Dermis blood vessel endothelial cell (primary cell): ENCODE measurements at places on chromosomes 2 and 18.

DNA sequence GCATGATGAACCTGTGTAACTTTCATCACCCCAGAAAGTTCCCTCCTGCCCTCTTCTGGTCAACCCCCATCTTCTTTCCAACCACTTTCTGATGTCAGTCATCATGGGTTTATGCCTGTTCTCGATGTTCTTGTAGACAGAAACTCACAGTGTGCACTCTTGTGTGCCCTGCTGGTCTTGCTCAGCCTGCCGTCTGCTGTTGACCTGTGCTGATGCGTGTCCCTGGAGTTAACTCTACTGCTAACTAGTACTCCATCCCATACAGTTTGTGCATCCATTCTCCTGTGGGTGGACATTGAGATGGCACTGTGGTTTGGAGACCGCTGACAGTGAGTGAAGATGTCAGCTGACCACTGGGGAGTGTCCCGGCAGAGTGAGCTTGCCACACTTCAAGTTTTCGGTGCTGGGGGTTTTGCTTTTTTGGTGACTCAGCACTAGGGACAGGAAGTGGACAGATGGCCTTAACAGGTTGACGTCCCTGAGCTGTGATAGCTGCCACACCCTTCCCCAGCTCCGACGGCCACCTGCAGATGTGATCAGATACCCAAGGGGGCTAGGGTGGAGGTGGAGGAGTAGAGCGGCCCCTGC is 14.8 kb downstream of the KLHL29 start:
- no peak for DNase-seq

DNA sequence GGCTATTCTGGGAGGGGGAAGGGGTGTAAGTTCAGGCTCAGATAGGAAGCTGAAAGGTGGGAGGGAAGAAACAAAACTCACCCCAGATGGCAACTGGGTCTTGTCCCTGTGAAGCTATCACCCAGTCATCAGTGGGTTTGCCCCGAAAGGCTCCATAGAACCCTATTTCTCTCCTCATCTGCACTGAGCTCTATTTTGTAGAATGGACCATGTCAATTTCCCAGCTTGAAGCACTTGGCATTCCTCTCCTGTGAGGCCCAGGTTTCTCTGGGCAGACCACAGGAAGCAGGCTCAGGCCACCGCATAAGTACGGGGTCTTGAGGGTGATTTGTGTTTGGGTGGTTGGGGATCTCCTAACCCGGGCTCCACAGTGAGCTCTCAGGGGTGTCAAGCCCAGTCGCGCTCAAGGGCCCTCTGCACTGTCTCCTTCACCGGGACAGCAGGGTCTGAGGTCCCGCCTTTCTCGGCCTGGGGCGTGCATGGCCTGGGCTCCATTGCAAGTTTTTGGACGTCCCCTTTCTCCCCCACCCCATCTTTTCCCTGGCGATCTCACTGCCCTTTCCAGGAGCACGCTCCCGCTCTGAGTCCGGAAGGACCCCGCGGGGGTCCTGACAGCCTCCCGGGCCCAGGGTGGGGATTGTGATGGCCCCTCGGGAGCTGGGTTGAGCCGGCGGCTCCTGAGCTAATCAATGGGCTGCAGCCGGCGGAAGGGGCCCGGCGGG is 27.3 kb upstream of the NOTO start:
- peak; percentile 10 for DNase-seq

- DNase-seq = no peak
Measured at GRCh38 chr2:233013027-233013461, at the start of gene NGEF. Gene NGEF, minus strand, starts transcription at chr2:233013256. Its CDS starts 38,366 bp downstream, at chr2:232974890.

DNA sequence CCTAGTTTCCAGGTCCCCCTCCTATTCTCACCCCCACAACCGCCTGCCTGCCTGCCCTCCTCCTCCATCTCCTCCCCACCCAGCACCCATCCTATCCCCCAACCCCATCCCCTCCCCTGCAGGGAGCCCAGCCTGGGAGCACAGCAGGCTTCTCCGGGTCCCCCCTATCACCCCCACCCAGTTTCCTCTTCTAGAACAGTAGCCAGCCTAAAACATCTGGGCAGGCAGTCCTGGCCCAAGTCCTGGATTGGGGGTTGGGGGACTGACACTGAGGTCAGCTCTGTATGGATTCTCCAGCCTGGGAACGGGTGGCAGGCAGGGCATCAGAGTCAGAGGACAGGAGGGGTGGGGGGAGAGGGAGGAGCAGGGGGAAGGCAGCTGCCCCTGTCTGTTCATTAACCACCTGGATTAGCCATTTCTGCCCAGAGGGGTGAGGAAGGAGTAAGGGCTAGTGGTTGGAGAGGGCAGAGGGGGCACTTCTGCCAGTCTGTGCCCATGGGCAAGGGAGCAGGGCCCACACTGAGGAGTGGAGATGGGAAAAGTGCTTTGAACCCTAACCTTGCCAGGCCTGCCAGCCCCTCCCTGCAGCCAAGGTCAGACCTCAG is 60.0 kb downstream of the TNS1 start:
- DNase-seq = no peak

DNA sequence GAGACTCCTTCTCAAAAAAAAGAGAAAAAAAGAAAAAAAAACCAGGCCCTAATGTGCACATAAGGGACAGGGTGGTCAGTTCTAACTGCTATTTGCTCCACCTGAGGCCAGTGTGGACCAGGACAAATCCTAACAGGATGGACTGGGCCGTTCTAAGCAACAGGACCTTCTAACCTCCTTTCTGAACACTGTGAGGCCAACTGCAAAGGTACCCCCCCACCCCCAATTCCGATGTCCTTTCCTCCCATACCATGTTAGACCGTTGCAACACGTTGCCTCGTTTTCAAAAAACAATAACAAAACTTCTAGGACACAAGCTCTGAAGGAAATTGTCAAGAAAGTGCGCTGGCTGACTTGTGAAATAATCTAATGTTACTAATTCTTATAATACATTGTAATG is 1.2 kb downstream of the THAP4 start:
- DNase-seq = no peak

DNA sequence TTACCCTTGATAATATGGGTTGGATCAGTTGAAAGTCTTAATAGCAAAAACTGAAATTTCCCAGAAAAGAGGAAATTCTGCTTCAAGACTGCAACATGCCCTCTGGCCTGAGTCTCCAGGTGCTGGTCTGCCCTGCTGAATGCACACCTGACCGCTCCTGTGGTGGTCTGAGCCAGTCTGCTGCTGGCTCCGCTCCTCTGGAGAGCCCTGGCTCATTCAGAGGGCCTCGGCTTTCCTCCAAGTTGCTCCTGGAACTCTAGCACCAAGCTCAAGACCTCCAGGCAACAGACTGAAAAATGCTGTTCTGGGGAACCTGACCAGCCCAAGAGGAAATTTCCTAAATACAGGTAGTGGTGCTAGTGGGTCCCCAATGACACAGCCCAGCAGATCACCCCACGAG is 64.8 kb downstream of the DIPK1C start:
- DNase-seq = no peak

GRCh38 chr2:218028189-218028495 is 25.3 kb upstream of the TNS1 start:
- DNase-seq = no peak

- no peak for DNase-seq
Measured at GRCh38 chr2:208249296-208249695, 5.6 kb downstream of the IDH1 start.

- peak; percentile 53 for DNase-seq
Measured at GRCh38 chr2:25215948-25216679, 47.7 kb upstream of the POMC start.

DNA sequence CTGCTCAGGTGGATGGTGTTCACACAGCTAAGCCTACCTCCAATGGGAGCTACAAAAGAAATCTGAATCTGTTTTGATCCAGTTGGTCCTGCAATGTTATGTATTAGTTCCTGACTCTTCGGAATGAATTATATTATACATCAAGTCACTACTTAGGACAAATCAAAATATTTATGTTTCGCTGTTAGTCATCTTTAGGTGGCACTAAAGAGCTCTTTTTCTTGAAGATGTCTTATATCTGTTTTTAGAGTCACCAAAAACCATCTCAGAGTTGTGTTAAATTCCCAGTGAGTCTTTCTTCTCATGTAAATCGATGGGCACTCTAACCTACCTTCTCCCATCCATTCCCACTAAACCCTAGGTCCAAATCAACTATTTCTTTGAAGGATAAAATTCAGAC is 2.2 kb downstream of the DNER start:
- DNase-seq = peak; percentile 15

GRCh38 chr2:162925595-162925994 is 87.0 kb upstream of the KCNH7 start:
- DNase-seq = no peak

GRCh38 chr18:55152801-55153200 is 193.5 kb upstream of the CCDC68 start:
- no peak for DNase-seq

DNA sequence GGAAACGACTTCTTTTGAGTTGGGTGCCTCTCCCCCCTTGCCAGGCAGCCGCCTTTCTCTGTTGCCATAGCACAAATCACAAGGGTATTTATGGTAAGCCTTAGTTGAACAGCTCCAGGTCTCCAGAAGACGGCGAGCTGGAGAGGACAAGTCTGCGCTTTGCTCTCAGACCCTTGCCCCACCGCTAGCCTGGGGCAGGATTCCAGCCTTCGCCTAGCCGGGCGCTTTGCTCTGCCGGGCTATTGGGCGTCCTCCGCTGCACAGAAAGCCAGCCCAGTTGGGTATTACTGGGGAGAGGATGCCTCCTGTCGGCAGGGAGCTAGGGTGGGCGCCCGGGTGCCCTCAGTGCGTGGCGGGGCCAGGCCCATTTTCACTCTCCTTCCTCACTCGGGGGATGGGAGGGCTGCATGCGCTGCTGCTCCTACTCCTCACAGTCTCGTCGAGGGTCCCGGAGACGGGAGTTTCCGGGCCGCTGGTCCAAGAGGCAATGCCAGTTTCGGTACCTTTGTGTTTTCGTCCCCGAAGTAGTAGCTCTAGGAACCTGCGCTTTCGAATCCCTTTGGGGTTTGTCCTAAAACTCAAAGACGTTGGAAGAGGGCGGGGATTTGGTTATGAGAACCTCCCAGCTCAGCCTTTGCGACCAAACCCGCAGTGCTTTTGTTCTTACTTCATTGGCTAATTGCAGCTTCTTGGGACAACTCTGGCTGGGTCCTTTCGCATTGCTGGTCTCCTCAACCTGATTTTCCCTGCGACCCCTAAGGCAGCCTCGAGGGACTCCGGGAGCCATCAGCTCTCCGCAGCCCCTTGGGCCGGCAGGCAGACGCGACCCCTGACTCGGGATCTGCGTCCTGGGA is 3.6 kb upstream of the DLX2 start:
- peak; percentile 67 for DNase-seq

- DNase-seq = no peak
Measured at GRCh38 chr18:74337155-74337911, 21.7 kb downstream of the C18orf63 start.

DNA sequence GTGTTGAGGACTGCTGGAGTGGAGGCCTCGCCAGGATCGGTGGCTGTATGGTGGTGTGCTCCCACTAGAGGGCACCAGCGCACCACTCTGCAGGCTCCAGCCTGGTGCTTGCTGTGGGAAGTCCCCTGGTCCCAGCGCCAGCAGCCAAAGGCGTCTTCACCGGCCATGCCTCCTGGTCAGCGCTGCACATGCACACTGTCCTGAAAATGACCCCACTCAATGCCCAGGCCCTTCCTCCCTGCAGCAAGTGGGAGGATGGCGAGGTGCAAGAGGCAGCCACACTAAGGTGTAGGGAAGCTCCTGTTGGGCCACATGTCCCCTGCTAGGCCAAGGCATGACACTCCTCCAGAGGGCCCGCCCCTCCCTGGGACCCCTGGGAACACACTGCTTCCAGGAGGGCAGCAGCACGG is 136.5 kb downstream of the CTIF start:
- DNase-seq = peak; percentile 92

DNA sequence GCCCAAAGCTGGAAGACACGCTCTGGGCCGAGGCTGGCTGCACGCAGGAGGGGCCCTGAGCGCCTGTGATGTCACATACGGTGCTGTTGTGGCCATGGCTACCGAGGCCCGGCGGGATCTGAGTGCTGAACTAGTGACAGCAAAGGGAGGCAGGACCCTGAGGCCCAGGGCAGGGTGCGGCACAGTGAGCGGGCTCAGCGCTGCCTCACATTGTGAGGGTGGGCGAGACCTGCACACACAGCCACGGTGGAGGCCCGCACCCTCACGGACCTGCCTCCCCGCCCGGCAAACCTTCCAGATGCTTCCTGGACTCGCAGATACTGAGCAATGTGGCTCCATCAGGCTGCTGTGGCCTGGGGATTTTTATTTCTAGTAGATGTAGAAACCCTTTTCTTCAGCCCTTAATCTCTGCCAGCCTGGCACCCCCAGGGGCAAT is 133.8 kb upstream of the CTDP1 start:
- DNase-seq = no peak

DNA sequence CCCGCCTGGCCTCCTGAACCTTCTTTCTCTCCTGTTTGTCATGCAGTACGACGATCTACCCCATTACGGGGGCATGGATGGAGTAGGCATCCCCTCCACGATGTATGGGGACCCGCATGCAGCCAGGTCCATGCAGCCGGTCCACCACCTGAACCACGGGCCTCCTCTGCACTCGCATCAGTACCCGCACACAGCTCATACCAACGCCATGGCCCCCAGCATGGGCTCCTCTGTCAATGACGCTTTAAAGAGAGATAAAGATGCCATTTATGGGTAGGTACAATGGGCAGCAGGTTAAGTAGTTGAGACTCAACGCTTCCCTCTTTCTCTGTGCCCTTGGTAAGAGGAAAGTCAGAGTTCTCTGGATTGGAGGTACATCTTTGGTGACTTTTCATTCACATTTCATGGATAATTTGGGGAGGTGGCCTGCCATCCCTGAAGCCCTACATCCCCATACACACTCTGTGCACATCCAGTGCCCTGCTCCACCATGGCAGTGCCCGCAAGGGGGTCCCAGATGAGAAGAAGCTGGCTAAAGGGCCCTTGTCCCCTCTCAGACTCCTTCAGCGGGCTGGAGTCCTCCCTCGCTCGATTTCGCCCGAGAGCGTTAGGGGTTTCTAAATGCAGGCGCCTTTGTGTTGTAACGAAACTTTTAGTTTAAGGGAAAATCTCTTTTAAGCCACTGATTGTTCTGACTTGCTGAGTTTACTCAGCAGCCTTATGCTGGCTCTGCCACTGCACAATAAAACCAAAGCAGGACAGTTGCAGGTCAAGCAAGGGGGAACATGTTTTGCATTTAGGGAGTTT is 3.0 kb downstream of the MEIS1 start:
- DNase-seq = no peak

GRCh38 chr18:45430041-45430440 is 185.2 kb upstream of the SLC14A2 start:
- DNase-seq = no peak

DNA sequence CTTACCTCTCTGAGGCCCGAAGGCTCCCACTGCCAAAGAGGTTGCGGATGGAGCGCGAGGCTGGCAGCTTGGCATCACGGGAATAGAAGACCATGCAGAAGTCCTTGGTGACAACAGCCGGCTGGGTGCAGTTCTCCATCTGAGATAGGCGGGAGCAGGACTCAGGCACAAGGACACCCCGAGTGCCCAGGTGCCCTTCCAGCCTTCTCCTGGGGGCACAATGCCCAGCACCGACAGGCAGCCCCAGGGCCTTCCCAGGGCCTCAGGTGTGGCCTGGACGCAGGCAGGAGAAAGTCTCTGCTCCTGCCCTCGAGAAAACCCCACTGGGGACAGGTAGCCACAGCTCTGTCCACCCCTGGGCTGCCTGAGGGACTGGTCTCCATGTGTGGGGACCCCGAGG is 33.6 kb downstream of the AQP12A start:
- no peak for DNase-seq
